PC-3 (cell line): ENCODE measurements at places on chromosomes 4 and X. TPM values are rescaled to one million over a fixed set of nuclear protein-coding genes. Genes with fewer than 3 reads are reported as not detected.

- H3K36me3 ChIP-seq: peaks cover 37% of the 10 kb centered on the region
- H3K4me3 ChIP-seq: no peak overlapping the region
- 0 out of 2 replicates have a peak, but pooled peaks cover 4% of the 10 kb centered on the region for H3K4me1 ChIP-seq
- no peaks in the 10 kb centered on the region for H3K27me3 ChIP-seq
Measured at GRCh38 chrX:65697915-65698796, 30.7 kb downstream of the MSN start.

GRCh38 chrX:101507372-101507771 lies 22.1 kb downstream of the ARMCX4 start:
- H3K4me3 ChIP-seq: no peak overlapping the region
- DNase-seq: no peak
- no peaks in the 10 kb centered on the region for H3K36me3 ChIP-seq
- H3K27ac ChIP-seq: no peak overlapping the region

Gene NHSL2
- total RNA-seq: 0.07 and 0.58 TPM in 2 replicates

DNA sequence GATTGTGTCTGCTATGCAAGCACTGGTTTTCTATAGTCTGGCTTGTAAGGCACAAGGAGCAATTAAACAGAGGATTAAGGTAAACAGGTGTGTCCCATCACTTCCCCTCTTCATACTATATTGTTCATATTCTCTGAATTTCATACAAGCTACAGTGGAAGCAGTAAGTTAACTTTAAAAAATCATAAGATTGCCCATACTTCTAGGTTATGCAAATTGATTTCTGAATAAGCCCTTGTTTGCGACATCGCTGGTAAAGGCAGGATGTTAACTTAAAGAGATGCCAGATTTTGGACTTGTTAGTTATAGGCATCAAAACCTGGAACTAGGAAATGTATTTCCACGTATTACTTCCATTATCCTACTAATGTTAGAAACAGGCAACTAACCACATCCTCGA lies 1.0 kb upstream of the TMEM131L start:
- DNase-seq: no peak
- H3K27ac ChIP-seq: no peak overlapping the region; the same call in 1 of the 2 replicates
- no peaks in the 10 kb centered on the region for H3K36me3 ChIP-seq
- H3K4me1 ChIP-seq: peaks cover 20% of the 10 kb centered on the region
- H3K27me3 ChIP-seq: no peaks in the 10 kb centered on the region

DNA sequence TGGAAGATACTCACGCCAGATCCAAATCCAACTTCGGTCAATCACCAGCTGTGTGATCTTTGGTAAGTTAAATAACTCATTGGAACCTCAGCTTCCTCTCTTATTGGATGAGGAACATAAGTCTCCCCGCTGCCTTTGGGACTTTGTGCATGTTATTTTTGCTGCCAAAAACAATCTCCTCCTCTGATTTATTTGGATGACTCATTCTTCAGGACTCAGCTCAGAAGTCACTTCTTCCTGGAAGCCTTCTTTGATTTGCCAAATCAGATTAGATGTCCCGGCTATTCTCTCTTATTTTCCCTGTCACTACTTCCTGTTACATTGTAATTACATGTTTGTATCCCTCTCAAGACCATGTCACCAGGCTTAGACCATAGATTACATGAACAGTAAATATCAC lies 138.0 kb upstream of the BOD1L1 start:
- H3K27me3 ChIP-seq: no peaks in the 10 kb centered on the region
- H3K4me3 ChIP-seq: no peak overlapping the region
- peak; percentile 24 for DNase-seq
- no peaks in the 10 kb centered on the region for H3K4me1 ChIP-seq
- no peak overlapping the region for H3K27ac ChIP-seq
- H3K36me3 ChIP-seq: no peaks in the 10 kb centered on the region

Gene PPEF2
- 0.04 TPM in 1 of 2 replicates, not detected in the other for total RNA-seq

GRCh38 chr4:143728166-143728565 lies 27.7 kb upstream of the FREM3 start:
- H3K36me3 ChIP-seq: no peaks in the 10 kb centered on the region
- no peak overlapping the region for H3K27ac ChIP-seq
- H3K4me1 ChIP-seq: no peaks in the 10 kb centered on the region
- no peak overlapping the region for H3K4me3 ChIP-seq
- 0 out of 2 replicates have a peak, but pooled peaks cover 3% of the 10 kb centered on the region for H3K27me3 ChIP-seq

DNA sequence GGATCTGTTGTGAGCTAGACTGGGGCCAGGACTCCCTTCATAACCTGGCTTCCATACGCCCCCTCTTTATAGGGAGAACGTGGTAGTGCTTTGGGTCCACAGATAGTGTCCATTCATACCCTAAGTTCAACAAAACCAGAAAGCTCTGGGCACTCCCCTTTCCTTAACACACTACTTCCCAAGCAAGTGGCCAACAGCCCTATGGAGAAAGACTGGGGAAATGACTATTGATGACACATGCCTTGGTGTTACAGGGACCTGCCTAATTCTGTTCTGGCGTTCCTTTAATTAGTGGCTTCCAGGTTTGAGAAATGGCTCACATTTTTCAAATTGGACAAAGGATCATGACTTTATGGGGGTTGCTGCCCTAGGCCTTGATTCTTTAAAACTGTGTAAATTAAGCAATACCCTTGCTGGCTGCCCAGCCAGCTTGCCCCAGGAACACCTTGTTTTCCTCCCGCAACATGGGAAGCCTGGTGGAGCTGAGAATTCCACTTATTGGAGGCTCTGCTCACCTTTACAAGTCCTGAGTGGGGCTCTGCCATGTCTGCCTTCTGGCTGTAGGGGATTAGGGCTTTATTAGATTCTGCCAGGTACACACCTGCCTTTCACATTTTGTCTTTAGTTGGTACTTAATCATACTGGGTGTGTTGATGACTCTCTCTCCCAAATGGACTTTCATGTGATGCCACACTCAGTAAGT lies 61.1 kb downstream of the RGS12 start:
- no peaks in the 10 kb centered on the region for H3K36me3 ChIP-seq
- H3K27me3 ChIP-seq: no peaks in the 10 kb centered on the region
- no peaks in the 10 kb centered on the region for H3K4me1 ChIP-seq
- no peak for DNase-seq
- H3K27ac ChIP-seq: no peak overlapping the region

GRCh38 chrX:113741744-113742143 lies 842.1 kb upstream of the HTR2C start:
- no peaks in the 10 kb centered on the region for H3K27me3 ChIP-seq
- no peaks in the 10 kb centered on the region for H3K4me1 ChIP-seq
- no peak overlapping the region for H3K27ac ChIP-seq
- DNase-seq: peak; percentile 42

DNA sequence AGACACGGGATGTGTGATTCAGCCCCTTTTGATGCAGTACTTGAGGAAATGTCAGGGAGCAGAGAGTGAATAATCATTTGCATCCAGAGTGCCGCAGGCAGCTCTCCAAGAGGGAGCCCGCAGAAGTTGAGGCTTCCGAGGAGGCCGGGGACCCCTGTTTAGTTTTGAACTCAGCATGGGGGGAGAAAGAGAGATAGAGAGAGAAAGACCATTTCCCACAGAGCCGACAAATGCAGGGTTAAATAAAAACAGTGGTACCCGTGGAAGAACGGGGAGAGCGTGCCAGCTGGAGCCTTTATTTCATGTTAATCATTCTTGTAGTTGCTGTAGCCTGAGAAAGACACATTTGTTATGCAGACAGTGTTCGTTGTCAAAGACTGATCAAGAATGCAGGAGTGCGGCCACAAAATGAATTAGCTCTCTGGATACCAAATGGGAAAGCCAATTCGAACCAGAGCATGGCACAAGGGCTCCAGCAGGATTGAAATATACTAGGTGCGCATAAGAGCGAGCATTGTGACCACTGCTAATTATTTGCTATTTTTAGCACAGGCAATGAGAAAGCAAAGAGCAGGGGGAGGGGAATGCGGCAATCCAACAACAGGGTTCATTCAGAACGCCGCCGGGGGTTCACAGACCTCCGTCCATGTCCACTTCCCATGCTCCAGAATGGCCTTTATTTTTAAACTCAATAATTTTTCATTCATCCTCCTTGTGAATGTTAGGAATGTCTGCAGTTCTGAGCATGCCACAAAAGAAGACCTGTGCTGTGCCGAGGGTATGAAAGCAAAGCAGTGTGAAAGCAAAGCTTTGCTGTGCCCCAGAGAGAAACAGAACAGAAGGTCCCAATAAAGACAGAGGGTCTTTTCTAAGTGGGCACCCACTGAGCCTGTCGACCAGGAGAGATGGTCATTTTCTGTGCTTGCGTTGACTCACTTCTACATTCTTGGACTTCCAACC lies 243.9 kb upstream of the VCX3A start:
- no peak overlapping the region for H3K4me3 ChIP-seq
- H3K36me3 ChIP-seq: no peaks in the 10 kb centered on the region
- no peaks in the 10 kb centered on the region for H3K27me3 ChIP-seq

Gene ARR3
- total RNA-seq: not detected in 2 replicates

DNA sequence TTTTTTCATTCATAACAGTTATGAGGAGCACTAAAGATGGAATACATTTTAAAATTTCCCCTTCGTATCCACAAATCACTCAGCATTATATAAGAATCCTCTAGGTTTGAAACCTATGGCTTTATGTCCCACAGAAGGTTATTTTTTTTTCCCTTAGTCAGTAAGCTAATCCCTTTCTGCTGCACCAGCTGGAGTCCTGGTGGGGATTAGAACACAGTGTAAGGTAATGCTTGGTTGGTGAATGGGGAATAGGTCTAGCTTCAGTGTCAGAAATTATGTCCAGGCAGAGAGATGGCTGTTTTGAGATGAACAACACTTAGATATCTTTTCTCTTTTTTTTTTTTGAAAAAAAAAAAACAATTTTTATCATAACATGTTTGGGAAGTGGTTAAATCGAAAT lies 116.6 kb downstream of the RASGEF1B start:
- no peak overlapping the region for H3K27ac ChIP-seq
- H3K36me3 ChIP-seq: no peaks in the 10 kb centered on the region
- DNase-seq: no peak
- no peaks in the 10 kb centered on the region for H3K27me3 ChIP-seq
- H3K4me3 ChIP-seq: no peak overlapping the region
- no peaks in the 10 kb centered on the region for H3K4me1 ChIP-seq

- no peaks in the 10 kb centered on the region for H3K36me3 ChIP-seq
- no peaks in the 10 kb centered on the region for H3K27me3 ChIP-seq
- H3K4me1 ChIP-seq: peaks cover 23% of the 10 kb centered on the region
- H3K4me3 ChIP-seq: no peak overlapping the region
Measured at GRCh38 chrX:134936542-134936941, 54.2 kb upstream of the SMIM10 start.

Gene PHKA1
- total RNA-seq: 28.5 and 33.7 TPM in 2 replicates

Gene FBXW7
- 17.4 and 24.3 TPM in 2 replicates for total RNA-seq

DNA sequence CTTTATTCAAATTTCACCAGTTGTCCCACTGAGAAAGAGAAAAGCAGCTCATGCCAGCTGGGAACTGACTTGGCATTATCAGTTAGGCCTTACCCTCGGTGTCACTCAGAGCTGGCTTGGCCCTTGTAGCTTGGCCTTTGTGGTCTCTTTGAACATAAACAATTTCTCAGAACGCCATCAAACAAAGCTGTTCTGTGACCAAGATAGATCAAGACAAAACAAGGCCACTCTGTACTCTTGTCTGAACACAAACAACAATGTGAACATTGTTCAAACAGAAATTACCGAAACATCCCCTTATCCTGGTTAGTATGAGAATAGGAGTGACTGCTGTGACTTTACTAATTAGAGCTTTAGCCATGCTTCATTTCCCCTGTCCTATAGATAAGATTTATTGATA lies 57.2 kb downstream of the DIPK2B start:
- no peak overlapping the region for H3K27ac ChIP-seq
- peaks cover 15% of the 10 kb centered on the region for H3K4me1 ChIP-seq
- H3K4me3 ChIP-seq: no peak overlapping the region

Gene C4orf50
- not detected in 2 replicates for total RNA-seq

Gene GPR119
- total RNA-seq: not detected in 2 replicates

- no peaks in the 10 kb centered on the region for H3K36me3 ChIP-seq
- no peak overlapping the region for H3K27ac ChIP-seq
- no peak for DNase-seq
- H3K27me3 ChIP-seq: no peaks in the 10 kb centered on the region
- no peak overlapping the region for H3K4me3 ChIP-seq
Measured at GRCh38 chrX:10243106-10243505, 86.3 kb downstream of the CLCN4 start.

DNA sequence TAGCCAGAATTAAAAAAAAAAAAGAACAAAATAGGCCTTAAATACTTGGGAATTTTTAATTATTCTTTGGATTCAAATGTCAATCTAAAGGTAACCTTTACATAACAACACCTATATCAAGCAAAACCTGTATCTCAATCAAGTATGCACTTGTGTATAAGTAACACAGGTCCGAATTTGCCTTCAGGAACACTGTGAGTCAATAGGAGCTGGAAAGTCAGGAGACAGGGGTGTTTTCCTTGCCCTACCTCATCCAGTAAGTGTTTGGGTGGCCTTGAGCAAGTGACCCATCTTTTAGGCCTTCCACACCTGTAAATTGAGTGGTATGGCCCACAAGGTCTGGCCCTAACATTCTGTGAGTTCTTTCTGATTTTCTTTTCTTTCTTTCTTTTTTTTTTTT lies 40.8 kb upstream of the VEGFD start:
- DNase-seq: no peak
- no peak overlapping the region for H3K27ac ChIP-seq
- no peaks in the 10 kb centered on the region for H3K4me1 ChIP-seq
- no peak overlapping the region for H3K4me3 ChIP-seq

DNA sequence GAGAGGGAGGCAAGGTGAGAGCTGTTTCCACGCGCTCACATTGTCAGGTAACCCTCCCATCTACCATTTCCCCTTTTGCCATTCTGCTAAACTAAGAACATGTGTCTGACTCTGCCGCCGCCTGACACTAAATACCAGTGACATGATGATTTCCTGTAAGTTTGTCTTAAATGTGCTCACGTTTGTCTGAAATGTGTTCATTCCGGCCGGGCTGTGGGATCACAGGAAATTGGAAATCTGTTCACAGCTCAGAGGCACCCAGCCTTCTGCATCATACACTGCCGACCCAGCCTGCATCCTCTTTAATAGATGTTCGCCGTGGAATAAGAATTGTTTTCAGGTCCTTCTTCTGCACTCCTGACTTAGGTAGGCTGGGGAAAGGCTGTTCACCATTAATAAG lies 336.2 kb upstream of the PPARGC1A start:
- peaks cover 14% of the 10 kb centered on the region for H3K27me3 ChIP-seq
- H3K27ac ChIP-seq: no peak overlapping the region
- no peaks in the 10 kb centered on the region for H3K4me1 ChIP-seq
- no peaks in the 10 kb centered on the region for H3K36me3 ChIP-seq

Gene NUDT10
- total RNA-seq: 0.22 and 0.40 TPM in 2 replicates
